ENCODE measurements at places on chromosomes 1 and 21.

- DNase-seq = no peak
These were observed 20.3 kb downstream of the C2CD2 start for GRCh38 chr21:41933313-41934079.

GRCh38 chr1:225454733-225455132, 26.9 kb upstream of the LBR start:
- peak; percentile 56 for DNase-seq

- DNase-seq = no peak
These were observed 281.4 kb downstream of the HHIPL2 start for GRCh38 chr1:222266223-222267196.

DNA sequence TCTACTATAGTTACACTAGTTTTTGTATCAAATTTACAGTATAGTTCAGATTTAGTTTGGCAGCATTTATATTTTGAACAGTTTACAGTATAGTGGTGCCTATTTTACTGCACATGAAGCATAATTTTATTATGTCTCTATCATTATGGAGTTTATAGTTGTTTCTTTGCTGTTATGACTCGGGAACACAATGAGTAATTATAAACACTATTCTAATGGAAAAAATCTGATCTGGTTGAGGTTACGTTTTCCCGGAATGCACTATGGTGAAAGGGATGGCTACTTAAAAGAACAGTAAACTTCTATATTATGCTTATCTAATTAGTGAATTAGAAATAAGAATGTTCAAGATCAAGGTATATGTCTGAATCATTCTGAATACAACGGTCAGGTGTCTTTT, 10.6 kb downstream of the LCA5L start:
- DNase-seq = no peak

- no peak for DNase-seq
These were observed 213.0 kb downstream of the COL24A1 start for GRCh38 chr1:85943526-85943925.

GRCh38 chr1:98796049-98796448, 134.5 kb downstream of the SNX7 start:
- no peak for DNase-seq

GRCh38 chr1:63640633-63641567, 47.7 kb downstream of the PGM1 start:
- DNase-seq = no peak

DNA sequence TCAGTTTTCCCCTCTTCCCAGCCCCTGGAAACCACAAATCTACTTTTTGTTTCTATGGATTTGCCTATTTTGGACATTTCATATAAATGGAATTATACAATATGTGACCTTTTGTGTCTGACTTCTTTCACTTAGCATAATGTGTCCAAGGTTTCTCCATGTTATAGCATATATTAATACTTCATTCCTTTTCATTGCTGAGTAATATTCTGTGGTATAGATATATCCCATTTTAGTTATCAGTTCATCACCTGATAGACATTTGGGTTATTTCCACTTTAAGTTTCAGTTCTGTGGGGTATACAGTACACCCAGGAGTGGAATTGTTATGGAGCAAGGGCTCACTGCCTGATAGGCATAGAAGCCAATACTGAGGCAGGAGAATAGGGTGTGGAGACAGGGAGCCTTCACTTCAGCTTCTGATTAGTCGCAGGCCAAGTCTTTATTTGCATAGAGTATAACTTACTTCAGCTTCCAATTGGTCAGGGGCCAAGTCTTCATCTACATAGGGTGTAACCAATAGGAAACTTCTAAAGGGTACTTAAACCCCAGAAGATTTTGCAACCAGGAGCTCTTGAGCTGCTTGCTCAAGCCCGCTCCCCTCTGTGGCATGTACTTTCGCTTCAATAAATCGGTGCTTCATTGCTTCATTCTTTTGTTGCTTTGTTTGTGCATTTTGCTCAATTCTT, 8.3 kb upstream of the NVL start:
- no peak for DNase-seq

DNA sequence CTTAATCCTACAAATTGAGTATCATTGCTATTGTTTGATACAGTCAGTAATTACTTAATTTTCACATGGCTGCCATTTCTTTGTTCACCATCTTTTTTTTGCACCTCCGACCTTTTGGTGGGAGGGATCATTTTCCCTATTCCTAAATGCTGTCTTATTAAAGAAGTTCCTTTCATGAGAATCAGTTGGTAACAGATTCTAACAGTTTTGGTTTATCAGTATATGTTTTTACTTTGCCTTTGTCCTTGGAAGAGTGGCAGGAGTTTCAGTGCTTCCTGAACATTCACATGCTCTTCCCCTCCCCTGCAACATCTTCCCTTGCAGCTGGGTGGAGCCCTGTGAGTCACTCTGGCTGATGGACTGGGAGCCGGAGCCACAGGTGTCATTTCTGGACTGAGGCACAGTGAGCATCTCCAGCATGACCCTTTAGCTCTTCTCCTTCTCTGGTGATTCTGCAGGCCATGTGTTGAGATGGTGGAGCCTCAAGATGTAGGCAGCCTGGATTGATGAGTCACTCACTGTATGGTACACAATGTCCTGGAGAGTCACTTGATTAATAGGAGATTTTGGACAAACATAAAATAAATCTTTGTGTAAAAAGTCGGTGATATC, 217.7 kb downstream of the URB2 start:
- DNase-seq = no peak

All from stimulated activated CD4-positive, alpha-beta T cell treated with anti-CD3 and anti-CD28 coated beads, TNF-alpha, amount 100 ng/mL, for 1 hour (primary cell).